ENCODE measurements at places on chromosomes 7 and 10. TPM values are rescaled to one million over a fixed set of nuclear protein-coding genes. Genes with fewer than 3 reads are reported as not detected.

SLC18A3 gene
- polyA plus RNA-seq: not detected

WEE2 gene
- not detected for polyA plus RNA-seq

STEAP1 gene
- polyA plus RNA-seq: 7.7 TPM

GNAT3 gene
- polyA plus RNA-seq: not detected
